ENCODE measurements at places on chromosomes 4 and X. TPM values are rescaled to one million over a fixed set of nuclear protein-coding genes. Genes with fewer than 3 reads are reported as not detected.

The DUSP9 gene
- total RNA-seq = not detected

The NPY2R gene
- total RNA-seq = 1.00 TPM

DNA sequence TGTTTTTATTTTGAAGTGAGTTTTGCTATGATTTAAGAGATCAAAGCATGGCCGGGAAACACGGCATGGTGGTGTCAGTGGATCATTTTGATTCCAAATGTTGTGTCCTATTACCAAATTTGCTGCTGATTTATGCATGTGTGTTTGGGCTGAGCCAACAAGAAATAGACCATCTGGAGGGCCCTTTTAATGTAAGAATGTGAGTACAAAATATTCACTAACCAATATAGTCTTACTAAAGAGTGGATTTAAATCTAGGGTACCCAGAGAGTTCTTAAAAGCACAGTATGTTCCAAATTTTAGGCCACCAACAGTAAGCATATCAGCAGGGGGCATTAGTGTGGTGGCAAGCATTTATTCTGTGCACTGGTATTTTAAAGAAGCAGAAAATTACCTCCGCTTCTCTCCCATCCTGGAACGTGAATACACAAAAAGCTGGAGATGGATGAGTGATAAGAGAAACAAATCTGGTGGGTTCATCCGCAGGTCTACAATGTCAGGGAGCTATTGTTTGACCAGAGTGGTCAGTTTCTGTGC, 444.4 kb upstream of the IGFBP7 start:
- DNase-seq = no peak

GRCh38 chrX:133908223-133908955, 77.0 kb downstream of the GPC3 start:
- DNase-seq = no peak

DNA sequence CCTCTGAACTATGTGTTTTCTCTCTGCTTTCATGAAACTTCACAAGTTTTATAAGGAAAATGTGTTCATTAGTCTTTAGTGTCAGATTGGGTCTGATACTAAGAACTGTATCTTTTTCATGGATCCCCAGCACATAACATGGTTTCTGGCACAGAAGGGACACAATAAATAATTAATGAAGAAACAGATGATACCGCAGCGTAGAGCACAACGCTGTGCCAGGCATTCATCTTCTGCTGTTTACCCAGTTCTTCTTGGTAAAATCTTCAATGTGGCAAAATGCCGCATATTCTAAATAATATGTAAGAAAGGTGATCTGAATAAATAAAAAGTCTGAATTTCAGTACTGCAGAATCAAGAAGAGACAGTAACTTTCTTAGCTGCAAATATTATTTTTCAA, 12.3 kb downstream of the SCARB2 start:
- no peak for DNase-seq

DNA sequence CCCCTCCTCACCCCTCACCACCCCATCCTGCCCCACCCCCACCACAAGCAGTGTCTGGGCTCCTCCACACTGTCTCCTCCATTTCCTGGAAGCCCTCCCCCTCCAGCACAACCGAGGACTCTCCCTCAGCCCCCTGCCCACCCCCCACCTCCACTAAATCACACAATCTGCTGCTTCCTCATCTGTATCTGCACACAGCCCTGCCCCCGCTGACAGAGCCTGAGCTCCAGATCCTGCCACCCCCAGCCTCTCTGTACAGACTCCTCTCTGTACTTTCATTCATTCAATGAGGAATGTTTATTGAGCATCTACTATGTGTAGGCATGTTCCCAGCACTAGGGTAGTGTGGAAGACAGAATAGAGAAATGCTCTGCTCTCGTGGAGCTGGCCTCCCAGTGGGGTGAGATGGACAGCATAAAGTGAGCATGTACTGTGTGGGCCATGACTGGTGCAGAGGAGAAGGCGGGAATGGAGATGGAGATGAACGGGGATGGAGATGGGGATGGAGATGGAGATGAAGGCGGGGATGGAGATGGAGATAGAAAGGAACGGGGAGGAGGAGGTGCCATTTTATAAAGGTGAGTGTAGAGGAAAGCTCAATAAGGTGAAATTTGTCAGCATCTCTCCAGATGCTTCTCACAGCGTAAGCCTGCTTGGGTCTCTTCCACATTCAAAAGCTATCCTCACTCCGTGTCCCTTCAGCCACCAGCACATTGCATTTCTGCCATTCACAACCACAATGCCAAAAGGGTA, 2.5 kb upstream of the PPP2R2C start:
- DNase-seq = no peak

DNA sequence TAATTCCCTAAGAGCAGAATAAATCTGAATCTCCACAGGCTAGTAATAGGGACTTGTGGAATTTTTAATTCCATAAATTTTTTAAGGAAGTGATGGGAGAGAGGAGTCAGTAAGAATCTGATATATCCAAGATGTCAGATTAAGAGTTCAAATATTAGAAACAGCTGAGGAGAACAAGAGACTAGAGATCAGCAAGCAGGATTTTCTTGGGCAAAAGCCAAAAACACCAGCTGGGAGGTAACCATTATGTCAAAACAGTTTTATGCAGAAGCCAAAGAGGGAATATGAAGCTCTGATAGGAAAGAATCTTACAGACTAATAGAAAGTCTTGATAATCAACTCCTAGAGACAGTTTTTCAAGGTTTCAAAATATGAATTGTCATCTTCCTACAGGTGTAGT, 72.2 kb upstream of the RBPJ start:
- peak; percentile 21 for DNase-seq
